ENCODE measurements at places on chromosomes 3 and 15. TPM values are rescaled to one million over a fixed set of nuclear protein-coding genes. Genes with fewer than 3 reads are reported as not detected.

SETD2 gene
- polyA plus RNA-seq: 18.0 TPM

KPNA4 gene
- 23.1 TPM for polyA plus RNA-seq

HRH1 gene
- polyA plus RNA-seq: 0.06 TPM

CCDC54 gene
- polyA plus RNA-seq: not detected

PLA2G4E gene
- polyA plus RNA-seq: not detected

SEMA5B gene
- polyA plus RNA-seq: 3.8 TPM

FANCD2OS gene
- polyA plus RNA-seq: not detected

CFAP92 gene
- polyA plus RNA-seq: 1.6 TPM

CCR9 gene
- not detected for polyA plus RNA-seq

SCAMP5 gene
- 104 TPM for polyA plus RNA-seq

RAD51 gene
- polyA plus RNA-seq: not detected

NANOGP8 gene
- polyA plus RNA-seq: not detected

CHRNA3 gene
- 2.4 TPM for polyA plus RNA-seq

KCNMB2 gene
- 0.93 TPM for polyA plus RNA-seq

DNASE1L3 gene
- polyA plus RNA-seq: not detected

RLBP1 gene
- 0.16 TPM for polyA plus RNA-seq

PXYLP1 gene
- 93.9 TPM for polyA plus RNA-seq

NOX5 gene
- polyA plus RNA-seq: not detected

DNAH12 gene
- polyA plus RNA-seq: 1.8 TPM

PEX5L gene
- polyA plus RNA-seq: 1.0 TPM

RUVBL1 gene
- polyA plus RNA-seq: 95.2 TPM

LEO1 gene
- 30.1 TPM for polyA plus RNA-seq

GOLGA8G gene
- not detected for polyA plus RNA-seq

RBSN gene
- 27.6 TPM for polyA plus RNA-seq

DZIP1L gene
- 1.7 TPM for polyA plus RNA-seq

CLDN18 gene
- not detected for polyA plus RNA-seq

All from neural cell (in vitro differentiated cells).